ENCODE measurements at places on chromosomes 12 and 14.

DNA sequence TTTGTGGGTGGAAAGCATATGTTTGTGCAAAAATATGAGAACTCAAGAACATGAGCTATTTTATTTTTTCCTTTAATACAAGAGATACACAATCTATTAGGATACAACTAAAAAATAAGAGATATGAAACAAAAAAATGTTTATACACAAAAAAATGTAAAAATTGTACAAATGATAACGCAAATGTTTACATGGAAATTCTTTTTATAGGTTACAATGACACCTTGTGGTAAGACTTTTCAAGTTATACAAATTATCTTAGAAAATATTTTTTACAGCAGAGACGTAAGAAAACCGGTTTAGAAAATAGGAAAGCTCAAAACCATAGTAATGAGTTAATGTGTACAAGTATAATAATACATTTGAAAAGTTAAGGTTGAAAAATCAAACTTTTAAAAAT is 25.5 kb downstream of the CEP83 start:
- peak; percentile 26 for DNase-seq

DNA sequence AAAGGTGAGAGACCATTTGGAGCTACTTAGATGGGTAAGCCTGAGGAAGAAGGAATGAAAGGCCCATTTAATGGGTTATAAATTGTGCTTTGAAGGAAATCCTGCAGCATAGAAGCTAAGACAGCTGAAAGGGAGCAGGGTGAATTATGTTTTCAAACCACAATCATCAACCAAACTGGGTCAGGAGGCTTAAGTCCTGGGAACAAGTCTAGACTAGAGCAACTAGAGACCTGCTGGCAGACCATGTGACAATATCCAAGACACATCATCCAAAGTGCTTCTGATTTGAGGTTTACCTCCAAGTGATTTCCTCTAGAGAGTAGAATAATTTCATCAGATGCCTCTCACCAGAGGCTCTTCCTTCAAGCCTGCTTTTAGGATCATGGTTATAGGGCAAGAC is 53.7 kb downstream of the MAP3K9 start:
- DNase-seq, result no peak

DNA sequence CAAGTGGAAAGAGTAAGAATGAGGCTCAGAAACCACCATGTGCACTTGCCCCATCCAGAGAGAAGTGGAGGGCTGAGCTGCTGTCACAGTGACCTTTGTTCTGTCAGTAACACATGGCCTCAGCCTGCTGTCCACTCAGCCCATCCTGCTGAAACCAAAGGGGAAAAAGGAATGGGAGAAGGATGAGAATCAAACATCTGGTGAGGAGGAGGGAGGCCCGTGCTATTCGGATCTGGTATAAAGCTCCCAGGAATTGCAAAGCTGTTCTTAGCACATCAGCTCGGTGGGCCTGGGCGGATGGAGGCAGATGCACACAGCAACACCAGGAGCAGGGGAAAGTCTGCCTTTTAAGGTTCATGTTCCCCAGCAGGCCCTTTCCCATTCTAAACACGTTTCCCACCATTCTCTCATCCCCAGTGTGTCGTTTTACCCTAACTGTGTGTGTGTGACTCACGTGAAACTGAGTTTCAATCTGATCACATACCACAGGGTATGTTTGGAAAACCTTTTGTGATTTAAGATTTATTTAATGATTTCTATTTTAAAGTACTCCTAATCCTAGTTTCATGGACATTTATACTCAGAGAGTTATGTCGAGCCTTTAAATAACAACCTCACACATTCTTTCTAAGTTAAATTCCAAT is 36.8 kb downstream of the RTRAF start:
- no peak for DNase-seq

DNA sequence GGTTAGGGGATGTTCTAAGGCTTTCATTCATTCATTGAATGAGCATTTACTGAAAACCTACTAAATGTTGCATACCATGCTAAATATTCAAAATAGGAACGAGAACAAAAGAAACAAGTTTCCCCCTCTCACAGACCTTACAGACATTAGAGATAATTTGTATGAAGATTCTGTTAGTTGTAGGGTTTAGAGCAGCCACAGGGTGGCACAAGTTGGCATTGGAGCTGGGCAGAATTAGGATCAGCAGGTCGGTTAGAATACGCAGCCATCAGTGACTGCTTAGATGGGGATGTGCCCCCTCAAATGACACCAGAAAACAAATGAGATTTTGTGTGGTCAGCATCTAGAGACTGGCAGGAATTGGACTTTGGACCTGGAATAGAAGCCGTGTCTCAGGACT is 166.3 kb upstream of the DAAM1 start:
- no peak for DNase-seq

- DNase-seq, result no peak
Observed at GRCh38 chr12:111046896-111047295, 126.5 kb upstream of the MYL2 start.

- no peak for DNase-seq
Observed at GRCh38 chr12:62912644-62913043, 22.3 kb downstream of the PPM1H start.

- DNase-seq, result no peak
Observed at GRCh38 chr14:22622255-22622654, 21.9 kb downstream of the OR6J1 start.

DNA sequence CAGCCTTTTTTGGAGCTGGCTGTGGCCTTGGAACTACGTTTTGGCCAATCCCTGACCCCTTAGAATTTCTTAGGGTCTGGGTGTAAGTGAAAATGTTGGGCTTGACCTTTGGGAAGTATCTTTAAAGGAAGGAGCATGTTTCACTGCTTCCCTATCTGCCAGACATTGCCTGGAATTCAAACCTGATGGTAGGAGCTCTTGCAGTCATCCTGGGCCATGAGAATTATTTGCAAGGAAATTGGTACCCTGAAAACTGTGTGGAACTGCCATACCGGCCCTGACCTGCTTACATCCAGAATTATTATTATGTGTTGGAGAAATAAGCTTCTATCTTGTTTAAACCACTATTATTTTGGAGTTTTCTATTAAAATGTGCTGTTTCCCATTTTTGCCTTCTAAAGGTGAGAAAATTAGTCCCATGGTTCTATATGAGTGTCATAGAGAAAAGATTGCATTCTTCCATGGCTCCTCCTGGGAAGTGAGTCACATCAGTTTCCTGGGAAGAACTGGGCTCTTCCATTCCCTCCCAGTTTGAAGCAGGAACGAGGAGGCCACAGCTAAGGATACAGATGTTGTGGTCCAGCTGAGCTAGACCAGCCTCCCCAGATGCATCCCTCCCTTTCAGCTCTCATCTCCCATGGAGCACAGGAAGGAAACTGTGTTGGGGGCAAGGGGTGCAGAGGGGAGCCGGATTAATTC is 9.5 kb upstream of the PGF start:
- no peak for DNase-seq

DNA sequence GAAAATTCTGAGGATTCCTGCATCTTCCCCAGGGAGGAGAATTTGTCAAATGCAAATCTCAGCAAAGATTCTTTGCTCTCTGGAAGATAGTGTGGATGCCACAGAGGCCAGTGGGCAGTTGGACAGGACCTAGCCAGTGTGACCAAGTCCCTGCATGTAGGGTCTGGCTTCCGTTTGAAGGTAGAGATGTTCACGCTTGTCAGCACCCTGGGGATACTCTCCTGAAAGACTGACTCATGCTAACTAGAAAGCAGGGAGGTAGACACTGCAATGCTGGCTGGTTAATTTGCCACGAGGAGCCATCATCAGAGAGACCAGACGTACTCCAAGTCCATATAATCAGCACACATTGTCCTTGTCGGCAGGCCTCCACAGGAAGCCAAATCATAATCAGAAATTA is 130.1 kb downstream of the SAMD4A start:
- no peak for DNase-seq

- no peak for DNase-seq
Observed at GRCh38 chr12:87901457-87901856, 127.7 kb downstream of the C12orf50 start.

GRCh38 chr12:56334490-56334793 is 642 bp upstream of the PAN2 start:
- no peak for DNase-seq

- DNase-seq, result no peak
Observed at GRCh38 chr14:100678469-100678828, 48.2 kb upstream of the DLK1 start.

GRCh38 chr12:5294274-5295070 is 137.4 kb upstream of the NTF3 start:
- no peak for DNase-seq

DNA sequence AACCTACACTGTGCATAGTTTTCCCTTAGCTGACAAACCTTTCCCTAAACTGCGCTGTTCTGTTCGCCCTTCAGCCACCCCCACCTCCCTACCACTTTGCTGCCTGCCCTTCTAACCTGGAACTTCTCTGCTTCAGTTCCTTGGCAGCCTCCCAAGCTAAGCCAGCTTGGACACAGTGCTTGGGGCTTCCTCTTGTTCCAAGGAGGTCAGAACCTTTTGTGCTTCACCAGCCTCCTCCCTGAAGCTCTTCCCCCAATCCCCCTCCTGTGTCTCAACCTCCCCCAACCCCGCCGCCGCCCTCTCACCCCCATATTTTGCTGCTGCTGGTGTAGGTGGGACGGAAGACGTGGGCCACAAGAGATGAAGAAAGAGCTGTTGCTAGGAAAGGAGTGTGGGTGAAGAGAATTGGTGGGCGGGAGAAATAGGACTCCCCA is 8.1 kb upstream of the RIC8B start:
- peak; percentile 81 for DNase-seq

DNA sequence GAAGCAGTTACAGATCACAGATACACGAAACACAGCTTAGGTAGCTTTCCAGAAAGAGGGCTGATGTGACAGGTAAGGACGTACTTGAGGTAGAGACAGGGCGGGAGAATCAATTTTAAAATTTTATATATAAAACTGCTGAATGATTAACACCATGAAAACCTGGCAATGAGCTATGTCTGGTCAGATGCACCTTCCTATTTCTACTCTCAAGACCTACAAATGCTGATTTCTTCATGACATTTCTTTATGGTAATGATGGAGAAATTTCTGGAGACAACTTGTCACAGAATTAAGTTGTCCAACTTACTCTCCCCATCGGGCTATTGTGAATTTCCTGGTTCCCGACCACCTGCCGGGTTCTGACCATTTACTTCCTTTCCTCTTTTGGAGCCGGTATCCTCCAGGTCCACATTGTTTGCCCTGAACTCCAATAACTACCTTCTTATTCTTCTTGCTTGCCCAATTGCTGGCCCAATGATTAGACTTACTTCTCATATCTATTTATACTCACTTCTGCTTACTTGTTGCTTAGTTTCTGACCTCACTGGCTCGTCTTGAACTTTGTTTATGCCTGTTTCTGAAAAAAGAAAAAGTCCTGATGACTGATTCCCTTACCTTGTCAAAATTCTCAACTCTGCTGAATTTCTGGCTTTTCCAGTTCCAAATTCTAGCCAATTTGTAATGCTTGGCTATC is 12.8 kb upstream of the ATP2B1 start:
- DNase-seq, result no peak

DNA sequence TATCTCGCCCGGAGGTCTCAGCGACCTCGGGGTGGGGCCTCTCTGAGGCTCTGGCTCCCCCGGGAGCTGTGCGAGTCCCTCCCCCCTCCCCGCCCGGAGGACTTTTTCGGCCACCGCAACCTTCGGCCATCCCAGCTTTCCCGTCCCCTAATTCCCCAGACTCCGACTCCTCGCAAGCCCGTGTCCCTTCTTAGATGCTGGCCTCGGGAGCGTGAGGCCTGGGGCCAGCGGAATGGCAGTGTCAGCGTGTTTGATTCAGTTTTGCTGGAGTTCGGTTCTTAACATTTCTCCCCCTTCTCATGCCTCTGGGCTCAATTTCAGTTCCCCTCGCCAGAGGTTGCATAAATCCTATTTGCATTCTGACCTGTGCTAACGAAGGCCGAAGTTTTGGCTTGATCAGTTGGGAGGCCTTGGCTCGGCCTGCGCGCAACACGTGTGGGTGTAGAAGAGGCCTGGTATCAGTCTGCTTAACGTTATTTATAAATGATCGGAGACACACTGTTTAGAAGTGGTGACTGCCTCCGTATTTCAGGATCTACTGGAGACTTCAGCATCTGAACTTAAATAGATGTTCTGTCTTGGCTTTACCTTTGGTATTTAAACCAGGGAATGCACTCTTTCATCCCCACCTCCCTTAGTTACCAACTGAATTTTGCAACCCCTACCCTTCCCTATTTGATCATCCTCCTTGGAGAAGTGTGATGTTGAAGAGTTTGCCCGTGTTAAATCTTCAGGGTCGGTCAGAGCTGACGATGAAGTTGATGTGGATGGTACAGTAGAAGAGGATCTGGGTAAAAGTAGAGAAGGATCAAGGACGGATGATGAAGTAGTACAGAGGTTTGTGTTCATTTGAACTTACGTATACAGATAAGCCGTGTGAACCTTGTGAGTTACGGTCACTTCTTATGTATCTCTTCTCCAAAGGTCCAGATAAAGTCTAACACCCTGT is 851 bp downstream of the HSP90B1 start:
- DNase-seq, result no peak

- no peak for DNase-seq
Observed at GRCh38 chr12:21568115-21568514, 36.5 kb downstream of the GYS2 start.

GRCh38 chr12:98211909-98212695 is 303.3 kb upstream of the TMPO start:
- DNase-seq, result no peak

DNA sequence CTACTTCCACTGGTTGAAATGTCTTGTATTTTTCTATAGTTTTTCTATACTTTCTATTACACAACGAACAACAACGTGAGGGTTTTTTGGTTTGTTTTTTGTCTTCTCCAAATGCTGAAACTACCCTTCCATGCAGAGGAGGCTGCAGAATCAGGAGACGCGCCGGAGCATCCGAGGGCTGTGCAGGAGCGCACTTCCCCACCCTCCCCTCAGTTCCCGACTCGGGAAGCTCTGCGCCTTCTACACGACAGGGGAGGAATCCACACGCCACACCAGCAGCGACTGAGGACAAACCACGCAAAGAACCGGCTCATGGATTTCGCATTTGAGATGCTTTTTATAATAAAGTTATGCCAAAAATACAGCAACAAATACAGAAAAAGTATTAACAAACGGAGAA is 30.9 kb downstream of the SLC15A4 start:
- DNase-seq, result no peak

- peak; percentile 37 for DNase-seq
Observed at GRCh38 chr12:28172434-28173030, 17.7 kb upstream of the CCDC91 start.

DNA sequence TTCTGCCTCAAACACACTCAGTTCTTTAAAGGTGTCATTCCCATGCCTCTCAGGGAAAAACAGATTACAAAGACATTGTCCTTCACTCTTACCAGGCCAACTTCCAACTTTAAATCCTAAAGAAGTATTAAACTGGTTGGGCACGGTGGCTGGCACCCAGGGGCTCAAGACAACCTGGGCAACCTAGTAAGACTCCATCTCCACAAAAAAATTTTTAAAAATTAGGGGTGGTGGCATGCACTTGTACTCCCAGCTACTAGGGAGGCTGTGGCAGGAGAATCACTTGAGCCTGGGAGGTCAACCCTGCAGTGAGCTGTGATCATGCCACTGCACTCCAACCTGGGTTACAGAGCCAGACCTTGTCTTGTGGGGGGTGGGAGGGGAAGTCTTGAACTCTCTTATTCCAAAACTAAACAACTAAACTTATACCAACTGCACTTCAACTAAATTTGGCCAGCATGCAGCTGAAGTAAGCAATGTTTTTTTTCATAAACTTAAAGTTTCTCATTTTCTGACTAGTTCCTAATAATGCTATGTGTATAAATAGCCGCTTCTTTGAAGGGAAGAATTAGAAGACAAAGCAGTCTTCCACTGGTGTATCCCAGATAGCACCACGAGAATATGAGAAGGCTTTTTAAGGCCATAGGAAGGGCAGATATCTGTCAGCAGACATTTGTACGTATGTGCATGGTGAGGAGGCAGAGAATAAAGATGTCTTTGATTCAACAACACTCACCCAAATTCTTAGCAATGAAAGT is 2.4 kb downstream of the SLC11A2 start:
- DNase-seq, result no peak
